ENCODE measurements at places on chromosomes 7 and 10. TPM values are rescaled to one million over a fixed set of nuclear protein-coding genes. Genes with fewer than 3 reads are reported as not detected.

Gene WDFY4
- total RNA-seq, result 8.4 TPM

Gene ASB10
- total RNA-seq, result not detected

DNA sequence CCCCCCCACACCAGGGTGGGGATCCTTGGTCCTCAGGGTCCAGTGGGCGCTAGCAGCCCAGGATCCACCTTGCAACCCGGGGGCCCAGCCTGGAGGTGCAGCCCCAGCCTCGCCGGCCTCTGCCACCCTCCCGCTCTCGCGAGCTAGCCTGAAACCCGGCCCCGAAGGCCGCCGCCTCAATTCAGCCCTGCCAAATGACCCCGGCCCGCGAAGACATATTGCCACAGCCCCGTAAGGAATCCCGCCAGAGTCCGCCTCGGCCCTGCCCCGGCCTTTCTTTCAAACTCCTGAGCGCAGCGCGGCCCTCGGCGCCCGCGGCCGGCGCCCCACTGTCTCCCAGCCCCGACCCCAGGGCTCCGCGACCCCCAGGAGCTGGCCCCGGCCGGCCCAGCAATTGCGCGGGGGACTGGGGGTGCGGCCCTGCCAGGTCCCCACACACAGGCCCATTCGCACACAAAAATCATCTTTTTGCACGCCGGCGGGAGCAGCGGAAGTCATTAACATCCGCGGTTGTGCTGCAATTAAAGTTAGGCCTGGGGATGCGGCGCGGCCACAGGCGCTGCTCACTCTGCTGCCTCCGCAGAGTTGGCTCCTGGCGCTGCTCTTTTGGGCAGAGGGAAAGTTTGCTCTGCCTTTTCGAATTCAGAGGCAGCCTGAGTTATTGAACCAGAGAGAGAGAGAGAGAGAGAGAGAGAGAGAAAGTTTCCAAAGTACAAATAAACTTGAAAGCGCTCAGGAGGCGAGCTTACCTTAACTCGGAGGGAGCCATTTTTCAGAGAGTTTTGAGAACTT is 4.0 kb downstream of the HOXA5 start:
- H3K4me1 ChIP-seq, result peaks cover 3% of the 10 kb centered on the region
- DNase-seq, result no peak

GRCh38 chr7:37930226-37930948 is 9.9 kb downstream of the EPDR1 start:
- H3K27me3 ChIP-seq, result no peaks in the 10 kb centered on the region
- no peak overlapping the region for H3K27ac ChIP-seq
- DNase-seq, result no peak
- no peaks in the 10 kb centered on the region for H3K36me3 ChIP-seq

DNA sequence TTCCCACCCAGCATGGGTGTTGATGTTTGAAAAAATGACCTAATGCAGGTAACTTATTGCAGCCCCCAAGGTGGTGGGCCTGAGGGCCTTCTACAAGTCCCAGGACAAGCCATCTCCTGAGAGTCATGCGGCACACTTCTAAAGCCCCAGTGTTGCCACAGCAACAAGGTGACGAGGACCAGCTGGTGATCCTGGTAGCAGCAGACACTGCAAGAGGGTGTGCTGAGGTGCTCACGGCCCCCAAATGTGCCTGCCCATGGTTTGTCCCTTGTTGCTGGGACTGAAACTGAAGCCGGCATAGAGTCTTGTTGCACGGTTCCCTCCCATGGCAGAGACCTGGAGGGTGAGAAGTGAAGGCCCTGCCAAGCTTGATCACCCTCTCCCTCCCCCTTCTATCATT is 333.2 kb upstream of the MGMT start:
- H3K4me3 ChIP-seq, result no peak overlapping the region
- H3K27ac ChIP-seq, result no peak overlapping the region
- H3K27me3 ChIP-seq, result no peaks in the 10 kb centered on the region
- H3K36me3 ChIP-seq, result no peaks in the 10 kb centered on the region
- H3K4me1 ChIP-seq, result no peaks in the 10 kb centered on the region

Measured in natural killer cell (primary cell).